ENCODE measurements at places on chromosomes 1 and 21.

GRCh38 chr1:244052016-244052727, 1.1 kb downstream of the ZBTB18 start:
- peak; percentile 94 for DNase-seq

DNA sequence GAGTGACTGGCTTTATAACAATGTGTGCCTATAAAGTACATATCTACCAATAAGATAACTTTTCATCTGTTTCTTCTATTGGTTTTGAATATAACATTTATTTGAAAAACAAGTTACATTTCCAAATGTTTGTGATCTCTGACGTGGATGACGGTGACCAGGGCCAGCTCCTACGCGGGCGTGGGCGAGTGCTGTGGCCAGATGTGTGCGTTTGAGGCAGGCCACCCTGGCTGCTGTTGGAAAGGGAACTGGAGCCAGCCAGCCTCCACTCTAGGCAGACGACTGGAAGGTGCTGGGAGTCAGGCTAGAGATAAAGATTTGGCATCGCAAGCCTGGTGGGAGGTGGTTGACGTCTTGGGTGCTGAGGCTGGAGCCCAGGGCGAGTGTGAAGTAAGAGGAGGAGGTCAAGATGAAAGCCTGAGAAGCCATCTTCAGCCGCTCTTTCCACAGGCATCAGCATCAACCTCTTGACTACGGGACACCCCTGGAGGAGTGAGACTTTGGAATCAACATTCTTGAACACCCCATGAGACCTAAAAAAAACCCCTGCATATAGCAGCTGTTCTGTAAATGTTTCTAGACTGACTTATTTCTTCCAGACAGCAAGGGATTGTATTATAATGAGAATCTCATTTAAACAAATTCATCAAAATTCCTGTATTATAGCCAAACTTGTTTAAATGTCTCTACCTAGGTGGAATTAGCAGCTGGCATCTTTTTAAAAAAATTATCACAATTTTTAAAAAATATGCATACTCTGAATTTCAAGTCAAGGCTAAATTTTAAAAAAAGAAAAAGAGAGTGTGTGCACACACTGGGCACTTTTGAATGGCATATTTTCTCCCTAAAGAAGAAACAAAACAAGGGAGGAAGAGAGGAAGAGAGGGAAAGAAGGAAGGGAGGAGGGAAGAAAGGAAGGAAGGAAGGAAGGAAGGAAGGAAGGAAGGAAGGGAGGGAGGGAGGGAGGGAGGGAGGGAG, 112.5 kb upstream of the SLC44A3 start:
- DNase-seq: no peak

DNA sequence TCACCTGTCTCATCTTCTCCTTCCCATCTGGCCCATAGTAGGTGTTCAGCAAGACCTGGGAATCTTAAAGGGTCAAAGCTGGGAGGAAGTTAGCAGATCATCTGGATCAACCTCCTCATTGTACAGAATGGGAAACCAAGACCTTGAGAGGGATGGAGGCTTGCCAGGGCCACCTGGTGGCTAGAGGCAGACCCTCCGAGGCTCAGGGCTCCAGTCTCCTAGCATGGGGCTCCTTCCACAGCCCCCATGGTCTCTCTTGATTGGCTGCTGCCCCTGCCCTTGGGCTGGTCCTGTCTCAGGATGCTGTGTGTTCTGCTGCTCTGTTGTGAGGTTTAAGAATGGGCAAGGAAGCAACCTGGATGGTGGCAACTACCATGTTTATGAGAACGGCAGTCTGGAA, 68.7 kb upstream of the CNTN2 start:
- no peak for DNase-seq

DNA sequence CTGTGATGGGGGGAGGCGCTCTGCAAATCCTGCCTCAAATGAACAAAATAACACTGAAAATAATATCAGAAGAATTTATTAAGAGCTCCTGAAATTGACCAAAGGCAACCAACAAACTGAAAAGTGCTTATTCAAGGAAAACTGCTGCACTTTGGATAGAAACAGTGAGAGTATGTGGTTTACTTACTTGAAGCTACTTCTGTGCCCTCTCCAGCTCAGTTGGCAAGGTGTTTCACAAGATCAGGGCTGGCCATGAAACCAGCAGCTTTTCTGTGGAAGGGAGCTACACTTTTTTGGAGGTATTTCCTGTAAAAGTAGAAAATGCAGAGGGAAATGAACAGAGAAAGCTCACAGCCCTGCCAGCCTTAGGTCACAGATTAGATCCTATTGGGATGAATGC, 310.0 kb upstream of the SPAG17 start:
- DNase-seq: no peak

- no peak for DNase-seq
Measured at GRCh38 chr1:214362188-214362882, 81.4 kb downstream of the SMYD2 start.

DNA sequence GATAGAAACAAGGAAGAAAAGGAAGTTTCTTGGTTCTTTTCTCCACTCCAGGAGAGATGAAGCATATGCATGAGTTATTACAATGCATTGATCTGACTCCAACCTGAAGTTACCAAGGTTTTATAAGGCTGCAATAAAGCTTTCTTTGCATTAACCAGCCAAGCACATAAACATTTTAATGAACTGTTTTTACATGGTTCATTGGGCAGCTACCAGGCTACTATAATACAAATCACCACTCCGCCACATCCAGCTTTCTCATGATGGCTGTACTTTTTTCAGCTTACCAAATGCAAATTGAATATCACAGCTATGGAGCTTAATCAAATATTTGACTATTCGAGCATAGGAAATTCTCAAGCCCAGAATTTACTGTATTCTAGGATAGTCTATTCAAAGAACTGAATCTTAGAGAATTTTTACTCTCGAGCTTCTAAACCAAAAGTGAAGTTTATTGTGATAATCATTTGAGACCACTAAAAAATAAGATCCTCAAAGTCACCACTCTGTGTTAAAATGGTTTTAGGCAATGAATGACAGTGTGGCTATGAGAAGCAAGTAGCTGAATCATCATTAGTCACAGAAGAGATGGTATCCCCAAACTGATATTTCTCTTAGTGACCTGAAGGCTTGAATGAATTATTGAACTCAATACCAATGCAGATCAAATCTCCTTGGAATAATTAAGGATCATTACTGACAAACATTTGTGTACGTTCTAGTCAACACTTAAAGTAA, 58.6 kb upstream of the ZNF281 start:
- DNase-seq: no peak

GRCh38 chr1:27934818-27935549, at the start of gene SMPDL3B:
Gene SMPDL3B, plus strand, starts transcription at chr1:27935000. Its CDS starts 184 bp downstream, at chr1:27935184.
- DNase-seq: peak; percentile 72

DNA sequence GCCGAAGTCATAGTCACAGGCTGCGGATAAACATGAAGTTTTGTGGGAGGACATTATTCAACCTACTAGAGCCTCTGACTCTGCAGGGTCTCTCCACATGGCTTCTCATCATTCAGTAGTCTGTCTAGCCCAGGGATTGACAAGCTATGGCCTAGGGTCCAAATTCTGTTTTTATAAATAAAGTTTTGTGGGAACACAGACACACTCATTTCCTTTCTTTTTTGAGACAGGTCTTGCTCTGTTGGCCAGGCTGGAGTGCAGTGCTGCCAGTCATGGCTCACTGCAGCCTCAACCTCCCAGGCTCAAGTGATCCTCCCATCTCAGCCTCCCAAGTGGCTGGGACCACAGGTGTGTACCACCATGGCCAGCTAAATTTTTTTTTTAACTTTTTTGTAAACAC, 8.1 kb upstream of the ENO1 start:
- DNase-seq: no peak

DNA sequence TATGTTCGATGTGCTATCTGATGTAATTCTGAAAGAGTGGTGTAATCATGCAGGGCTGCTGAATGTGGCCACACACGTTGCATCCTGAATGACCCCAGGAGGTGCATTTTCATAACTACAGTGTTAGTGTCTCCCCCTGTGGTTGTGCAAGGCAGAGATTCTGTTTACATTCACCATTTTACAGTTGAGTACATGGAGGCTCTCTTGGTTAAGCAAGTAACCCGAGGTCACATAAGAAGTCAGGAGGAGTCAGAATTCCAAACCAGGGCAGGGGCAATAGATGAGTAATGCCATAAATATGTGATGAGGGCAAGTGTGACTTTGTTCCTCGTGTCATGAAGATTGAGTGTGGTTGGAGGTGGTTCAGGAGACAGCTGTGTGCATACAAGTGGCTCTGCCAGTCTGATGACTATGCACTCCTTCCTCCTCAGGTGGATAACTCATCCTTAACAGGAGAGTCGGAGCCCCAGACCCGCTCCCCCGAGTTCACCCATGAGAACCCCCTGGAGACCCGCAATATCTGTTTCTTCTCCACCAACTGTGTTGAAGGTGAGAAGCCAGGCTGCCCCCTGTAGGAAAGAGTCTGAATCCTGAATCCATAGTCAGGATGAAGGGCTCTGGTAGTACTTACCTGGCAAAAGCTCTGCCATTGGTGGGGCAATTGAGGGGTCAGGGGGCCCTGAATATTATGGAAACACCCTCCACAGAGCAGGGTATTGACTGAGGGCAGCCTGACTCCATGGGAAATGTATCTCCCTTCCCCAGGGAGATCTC, 9.3 kb downstream of the ATP1A2 start:
- DNase-seq: no peak

GRCh38 chr1:46364612-46365011, 24.0 kb downstream of the NSUN4 start:
- DNase-seq: no peak

DNA sequence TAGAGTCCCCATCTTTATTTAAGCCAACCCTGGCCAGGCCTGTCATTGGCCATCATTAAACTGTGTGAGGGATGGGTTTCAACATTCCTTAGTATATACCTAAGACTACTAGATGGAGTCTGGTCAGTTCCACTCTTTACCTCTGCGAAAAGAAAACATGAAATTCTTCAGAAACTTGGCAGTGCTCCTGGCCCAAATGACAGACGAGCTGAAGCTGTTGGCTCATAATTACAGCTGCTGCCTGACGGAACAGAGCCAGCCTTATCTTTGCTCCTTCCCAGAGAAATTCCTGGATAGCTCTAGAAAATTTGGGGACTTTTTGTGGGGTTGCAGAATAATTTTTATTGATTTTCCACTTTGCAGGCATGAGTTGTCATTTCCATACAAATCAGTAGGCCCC, 30.4 kb downstream of the NPHS2 start:
- DNase-seq: no peak

DNA sequence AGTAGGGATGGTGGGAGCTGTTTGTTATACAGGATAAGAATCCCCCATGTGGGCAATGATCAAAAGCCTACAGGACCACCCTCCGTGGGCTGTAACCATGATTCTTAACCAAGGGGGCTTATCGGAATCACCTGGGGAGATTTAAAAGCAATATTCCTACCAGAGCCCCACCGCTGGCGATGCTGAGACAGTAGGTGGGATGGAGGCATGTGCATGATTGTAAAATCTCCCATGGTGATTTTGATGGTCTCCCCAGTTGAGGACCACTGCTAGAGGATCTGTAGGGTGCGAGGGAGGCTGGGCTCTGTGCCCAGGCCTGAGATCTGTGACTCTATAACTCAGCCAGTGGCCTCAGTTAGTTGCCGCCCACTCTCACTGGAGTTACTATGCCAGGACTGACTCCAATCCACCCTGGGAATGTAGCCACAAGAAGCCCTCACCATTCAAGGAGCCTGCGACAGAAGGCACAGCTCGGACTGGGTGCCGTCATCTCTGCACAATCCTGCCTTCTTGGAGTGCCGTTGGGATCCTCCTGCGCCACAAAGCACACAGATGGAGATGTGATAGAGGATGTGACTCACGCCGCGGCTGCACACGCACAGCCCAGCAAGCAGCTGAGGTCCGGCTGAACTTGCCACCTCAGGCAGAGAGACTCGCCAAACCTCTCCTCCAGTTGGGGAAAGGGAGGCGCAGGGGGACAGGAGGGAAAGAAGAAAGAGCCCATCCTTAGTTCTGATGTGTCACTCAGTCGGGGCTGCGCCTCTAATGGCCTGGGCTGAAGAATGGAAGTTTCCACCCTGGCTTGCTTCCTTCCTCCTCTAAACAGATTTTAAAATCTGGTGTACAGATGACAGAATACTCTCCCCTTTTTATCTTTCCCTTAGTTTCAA, 26.5 kb downstream of the AKNAD1 start:
- peak; percentile 17 for DNase-seq

DNA sequence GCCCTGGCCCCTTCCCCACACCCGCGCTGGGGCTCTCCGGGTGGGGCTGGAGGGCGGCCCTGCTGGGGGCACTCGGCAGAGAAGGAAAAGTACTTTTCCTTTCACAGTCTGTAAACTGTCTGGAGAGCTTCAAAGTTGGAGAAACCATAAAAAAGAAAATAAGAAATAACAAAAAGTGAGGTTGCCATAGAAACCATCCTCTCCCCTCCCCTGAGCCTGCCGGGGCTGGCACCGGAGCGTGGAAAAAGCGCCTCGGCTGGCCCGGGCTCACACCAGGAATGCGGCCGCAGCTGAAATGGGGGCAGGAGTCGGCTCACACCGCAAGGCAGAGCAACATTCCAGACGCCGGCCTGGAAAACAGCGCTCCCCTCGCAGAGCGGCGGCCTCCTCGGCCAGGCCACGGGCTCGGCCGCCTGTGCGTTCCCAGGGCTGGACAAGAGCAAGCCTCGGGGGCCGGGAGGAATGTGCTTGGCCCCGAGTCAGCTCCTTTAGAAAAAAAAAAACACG, 69.2 kb downstream of the MORN1 start:
- DNase-seq: no peak

GRCh38 chr1:182515556-182515955, 65.6 kb downstream of the RGSL1 start:
- no peak for DNase-seq

DNA sequence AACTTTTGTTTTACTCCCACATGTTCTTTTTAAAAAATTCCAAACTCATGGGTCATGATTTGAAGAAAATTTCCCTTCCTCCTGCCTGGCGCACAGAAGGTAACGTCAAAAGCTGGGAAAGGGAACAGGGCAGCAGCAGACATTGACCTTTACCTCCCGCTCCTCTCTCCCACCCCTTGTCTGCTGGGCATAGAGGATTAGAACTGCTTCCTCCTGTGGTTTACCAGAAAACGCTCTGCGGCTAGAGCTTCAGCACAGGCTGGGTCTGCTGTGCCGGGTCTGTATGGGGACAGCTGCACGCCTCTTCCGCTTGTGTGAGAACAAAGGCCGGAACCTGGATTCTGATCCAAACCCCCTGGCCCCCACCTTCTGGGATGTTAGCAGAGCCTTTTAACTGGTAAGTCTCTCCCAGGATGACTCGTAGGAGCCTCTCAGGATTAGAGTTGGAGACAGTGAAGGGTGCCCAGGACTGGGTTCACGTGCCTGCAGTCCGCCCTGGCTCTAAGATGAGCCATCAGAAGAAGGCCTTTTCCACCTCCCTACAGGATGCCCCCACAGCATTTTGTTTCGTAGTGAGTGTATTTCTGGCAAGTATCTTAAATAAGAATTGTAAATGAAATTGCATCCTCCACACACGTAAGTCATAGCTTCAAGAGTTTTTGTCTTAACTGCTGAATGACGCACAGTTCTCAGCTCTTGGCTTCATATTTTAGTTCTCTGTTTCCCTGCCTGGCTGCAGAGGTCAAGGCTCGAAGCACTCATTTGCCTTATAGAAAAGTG, 5.2 kb downstream of the H6PD start:
- no peak for DNase-seq
